Activated naive CD4-positive, alpha-beta T cell treated with anti-CD3 and anti-CD28 coated beads, Interleukin-2, amount 50 U/mL, for 72 hours (primary cell): ENCODE measurements at places on chromosomes 12 and 14. TPM values are rescaled to one million over a fixed set of nuclear protein-coding genes. Genes with fewer than 3 reads are reported as not detected.

DNA sequence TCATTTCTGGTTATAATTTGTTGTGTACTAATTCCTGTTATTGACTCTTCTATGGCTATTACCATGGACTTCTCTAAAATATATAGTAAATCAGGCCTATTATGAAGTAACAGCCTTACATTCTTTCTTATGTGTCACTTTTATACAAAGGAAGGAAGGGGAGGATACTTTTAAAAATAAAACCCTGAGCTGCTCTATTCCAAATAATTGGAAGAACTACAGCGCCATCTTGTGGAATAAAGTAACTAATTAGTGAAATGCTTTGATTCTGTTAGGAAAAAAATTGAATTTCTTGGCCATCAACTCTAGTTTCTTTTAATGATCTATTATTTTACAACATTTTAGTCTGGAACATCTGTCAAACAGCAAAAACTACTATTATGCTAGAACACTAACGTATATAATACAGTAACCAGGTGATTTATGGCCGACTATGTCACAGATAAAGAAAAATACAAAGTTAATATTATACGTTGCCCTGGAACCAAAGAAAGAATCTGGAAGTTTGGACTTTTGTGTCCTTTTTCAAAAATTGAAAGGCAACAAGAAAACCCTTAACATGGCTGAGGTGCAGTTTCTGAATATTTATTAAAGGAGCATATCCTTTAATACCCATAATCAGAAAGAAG lies 55.0 kb upstream of the NELL2 start:
- no peak for DNase-seq

- DNase-seq = no peak
These were observed 209.0 kb downstream of the ANO2 start for GRCh38 chr12:5736016-5736415.

- DNase-seq = no peak
These were observed 19.5 kb downstream of the FAM181A start for GRCh38 chr14:93946541-93947090.

Gene SLC17A8
- not detected for total RNA-seq

GRCh38 chr14:65110525-65110924 lies 8.2 kb upstream of the MAX start:
- DNase-seq = no peak

GRCh38 chr12:113261847-113262470 lies 40.7 kb downstream of the TPCN1 start:
- no peak for DNase-seq

DNA sequence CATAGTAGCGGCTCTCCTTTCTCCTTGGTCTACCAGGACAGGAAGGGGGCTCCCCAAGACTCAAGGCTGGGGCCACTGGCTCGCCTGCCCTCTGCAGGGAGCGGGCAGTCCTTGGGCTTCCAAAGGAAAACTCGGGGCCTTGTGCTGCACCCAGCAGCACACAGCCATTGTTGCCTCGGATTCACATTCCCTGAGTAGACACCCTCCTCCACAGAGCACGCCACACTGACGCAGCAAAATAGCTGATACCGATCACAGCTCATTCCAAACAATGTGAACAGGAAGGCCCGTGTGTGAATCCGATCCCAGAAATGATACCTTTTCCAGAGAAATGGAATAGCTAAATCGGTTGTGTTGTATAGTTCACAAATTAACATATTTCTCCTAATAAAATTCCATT lies 65.1 kb upstream of the DYNC1H1 start:
- no peak for DNase-seq

Gene STON2
- 0.48 TPM for total RNA-seq

DNA sequence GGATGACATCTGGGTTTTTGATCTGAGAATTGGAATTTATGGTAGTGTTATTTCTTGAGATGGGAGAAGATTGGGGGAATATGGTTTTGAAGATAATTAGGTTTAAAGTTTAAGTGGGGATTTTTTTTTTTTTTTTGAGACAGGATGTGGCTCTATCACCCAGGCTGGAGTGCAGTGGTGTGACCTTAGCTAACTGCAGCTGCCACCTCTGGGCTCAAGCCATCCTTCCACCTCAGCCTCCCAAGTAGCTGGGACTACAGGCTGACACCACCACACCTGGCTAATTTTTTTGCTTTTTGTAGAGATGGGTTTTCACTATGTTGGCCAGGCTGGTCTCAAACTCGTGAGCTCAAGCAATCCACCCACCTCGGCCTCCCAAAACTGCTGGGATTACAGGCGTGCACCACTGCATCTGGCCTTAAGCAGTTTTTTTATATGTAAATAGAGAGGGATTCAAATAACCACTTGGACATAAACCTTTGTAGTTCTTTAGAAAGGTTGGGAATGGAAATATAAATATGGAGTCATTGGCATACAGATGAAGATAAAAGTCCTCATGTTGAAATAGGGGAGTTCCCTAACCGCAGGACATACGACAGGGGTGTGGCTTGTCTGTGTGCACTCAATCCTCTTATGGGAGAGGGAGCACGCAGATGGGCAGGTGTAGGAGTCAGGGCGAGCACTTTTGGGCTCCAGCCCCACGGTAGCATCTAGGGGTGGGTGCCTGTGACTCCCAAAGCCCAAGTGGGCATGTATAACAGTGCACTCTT lies 4.7 kb downstream of the LIN52 start:
- DNase-seq = no peak

DNA sequence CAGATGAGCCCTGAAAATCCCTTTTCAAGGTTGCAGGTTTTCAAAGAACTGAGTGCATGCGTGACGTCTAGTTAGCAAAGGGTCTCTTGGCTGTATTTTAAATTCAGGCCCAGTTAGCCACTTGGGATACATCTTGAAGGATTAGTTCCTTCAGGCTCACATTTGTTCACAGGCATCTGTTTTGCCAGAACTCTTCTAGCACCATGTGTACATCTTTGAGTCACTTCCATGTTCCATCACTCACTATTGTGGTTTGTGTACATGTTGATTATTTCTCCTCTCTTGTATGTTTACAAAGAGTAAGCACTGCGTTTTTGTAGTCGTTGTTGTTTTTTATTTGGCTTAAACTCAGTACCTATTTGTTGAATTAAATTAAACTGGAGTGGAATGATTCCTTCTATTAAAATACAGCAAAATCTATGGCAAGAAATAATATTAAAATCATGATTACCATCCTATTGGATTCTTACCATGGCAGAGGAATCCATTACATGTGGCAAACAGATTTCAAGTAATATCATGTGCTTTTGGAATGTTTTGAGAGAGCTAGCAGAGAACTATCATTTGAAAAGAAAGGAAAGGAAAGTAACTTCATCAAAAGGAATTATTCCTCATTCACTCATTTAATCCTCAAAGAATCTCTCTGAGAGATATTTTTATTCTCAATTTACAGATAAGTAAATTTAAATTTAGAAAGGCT lies 438.9 kb upstream of the FAR2 start:
- no peak for DNase-seq

Gene OLR1
- not detected for total RNA-seq

GRCh38 chr12:8855891-8856290 lies 33.5 kb downstream of the A2ML1 start:
- no peak for DNase-seq

- DNase-seq = no peak
These were observed 45.1 kb upstream of the MEG3 start for GRCh38 chr14:100780646-100781355.

DNA sequence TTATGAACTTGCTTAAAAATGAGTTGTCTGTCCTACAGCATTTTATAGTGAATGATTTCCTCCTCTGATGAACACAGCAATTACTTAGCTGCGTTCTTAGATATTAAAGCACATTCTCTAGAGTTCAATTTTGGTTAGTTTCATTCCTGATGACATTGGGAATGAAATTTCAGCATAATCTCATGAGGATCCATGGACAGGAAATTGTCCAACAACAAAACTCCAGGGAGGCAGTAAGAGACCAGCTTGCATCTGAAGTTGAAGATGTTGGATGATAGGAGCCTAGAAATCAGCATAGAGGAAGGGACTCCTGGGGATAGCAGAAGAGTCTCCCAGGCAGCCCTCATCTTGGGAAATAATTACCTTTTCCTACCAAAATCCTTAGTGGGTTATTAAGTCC lies 128.7 kb upstream of the RAP1B start:
- no peak for DNase-seq

DNA sequence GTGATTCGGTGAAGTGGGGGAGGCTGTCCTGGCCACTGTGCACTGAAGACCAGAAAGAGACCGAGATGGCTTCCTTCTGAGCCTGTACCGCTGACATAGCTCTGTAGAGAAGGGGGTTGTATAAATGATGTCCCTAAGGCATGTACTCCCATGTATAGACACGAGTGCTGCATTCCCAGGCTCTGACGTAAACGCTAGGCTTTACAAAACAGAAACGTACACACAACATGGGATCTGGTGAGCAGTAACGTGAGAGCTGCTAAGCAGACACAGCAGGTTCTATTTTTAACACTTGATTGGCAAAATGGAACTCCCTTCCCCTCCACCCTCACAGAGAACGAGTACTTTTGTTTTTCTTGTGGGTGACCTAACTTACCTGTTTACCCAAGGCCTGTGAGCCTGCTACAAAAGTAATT lies 35.9 kb downstream of the ACADS start:
- DNase-seq = no peak

Gene CELA1
- not detected for total RNA-seq

Gene NRXN3
- not detected for total RNA-seq

Gene RPL10L
- not detected for total RNA-seq

Gene AMN
- 0.49 TPM for total RNA-seq

DNA sequence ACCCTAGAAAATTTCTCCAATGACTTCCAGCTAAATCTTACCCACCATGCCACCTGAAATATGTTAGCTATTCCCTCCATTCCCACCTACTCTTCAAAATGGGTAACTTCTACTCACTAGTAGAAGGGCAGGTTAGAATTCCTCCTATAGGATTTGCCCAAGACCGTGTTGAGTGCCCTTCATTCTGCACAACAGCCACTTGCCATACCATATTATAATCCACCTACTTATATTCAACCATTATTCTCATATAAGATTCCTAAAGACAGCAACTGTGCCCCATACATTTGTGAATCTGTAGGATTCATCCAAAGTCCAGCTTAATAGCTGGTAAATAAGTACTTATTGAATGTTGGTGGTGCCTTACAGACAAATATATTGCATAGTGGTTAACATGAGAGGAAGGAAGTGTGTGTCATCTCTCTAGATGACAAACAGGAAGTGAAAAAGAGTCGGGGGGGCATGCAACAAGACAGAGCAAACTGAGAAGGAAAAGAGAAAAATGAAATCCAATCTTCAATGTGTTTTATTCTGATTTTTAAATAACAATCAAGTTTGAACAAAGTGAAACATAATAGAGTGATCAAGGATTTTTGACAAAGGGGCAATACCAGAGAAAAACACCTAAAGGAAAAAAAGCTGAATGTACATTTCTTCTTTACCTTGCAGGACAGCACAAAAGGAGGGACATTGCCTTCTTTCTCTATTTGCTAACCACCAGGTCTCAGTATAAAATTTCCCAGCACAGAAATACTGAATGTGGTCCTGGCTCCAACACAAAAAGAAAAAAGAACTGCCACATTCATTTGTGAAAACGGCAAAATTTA lies 389.3 kb upstream of the USP15 start:
- DNase-seq = no peak

- no peak for DNase-seq
These were observed 25.6 kb downstream of the MGAT4C start for GRCh38 chr12:86230516-86231146.

Gene FAM234B
- total RNA-seq = 17.2 TPM

Gene USP44
- 3.2 TPM for total RNA-seq

GRCh38 chr14:29814156-29815015 lies 113.3 kb downstream of the PRKD1 start:
- no peak for DNase-seq

GRCh38 chr12:43028826-43029225 lies 439.3 kb upstream of the PRICKLE1 start:
- no peak for DNase-seq

GRCh38 chr12:67873355-67873754 lies 115.9 kb upstream of the IFNG-AS1 start:
- no peak for DNase-seq

Gene GPX2
- not detected for total RNA-seq
